ENCODE measurements at places on chromosomes 12 and 14.

DNA sequence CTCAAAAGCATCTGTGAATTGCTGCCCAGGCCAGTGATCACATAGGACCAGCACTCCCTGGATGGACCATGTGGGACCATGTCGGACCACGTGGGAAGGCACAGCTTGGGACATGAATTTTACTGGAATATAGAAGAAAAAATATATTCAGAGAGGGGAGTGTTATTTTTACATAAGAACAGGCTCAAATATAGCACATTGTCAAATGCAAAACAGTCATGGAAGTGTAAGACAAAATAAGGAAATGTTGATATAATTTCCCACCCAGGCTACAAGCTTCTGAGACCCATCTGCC, 68.3 kb downstream of the CMKLR1 start:
- DNase-seq, result no peak

- no peak for DNase-seq
These were observed 149.8 kb downstream of the PELI2 start for GRCh38 chr14:56268039-56268438.

GRCh38 chr12:32087306-32087705, 19.3 kb upstream of the BICD1 start:
- no peak for DNase-seq

DNA sequence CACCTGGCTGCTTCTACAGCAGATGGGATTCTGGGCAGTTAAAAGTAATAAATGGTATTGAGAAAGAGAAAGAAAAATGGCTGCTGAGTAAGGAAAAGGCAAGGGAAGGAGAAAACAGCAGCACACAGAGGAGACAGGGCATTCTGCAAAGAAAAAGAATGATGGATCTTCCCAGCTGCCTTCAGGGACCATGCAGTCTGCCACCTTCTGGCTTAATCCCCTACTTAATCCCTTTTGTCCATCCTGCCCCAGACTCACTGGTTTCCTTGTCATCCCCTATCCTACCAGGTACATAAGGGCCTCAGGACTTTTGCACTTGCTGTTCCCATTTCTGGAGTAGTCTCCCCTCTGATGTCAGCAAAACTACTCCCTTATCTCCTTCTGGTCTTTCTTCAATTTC, 107.6 kb downstream of the GAS2L3 start:
- DNase-seq, result no peak

DNA sequence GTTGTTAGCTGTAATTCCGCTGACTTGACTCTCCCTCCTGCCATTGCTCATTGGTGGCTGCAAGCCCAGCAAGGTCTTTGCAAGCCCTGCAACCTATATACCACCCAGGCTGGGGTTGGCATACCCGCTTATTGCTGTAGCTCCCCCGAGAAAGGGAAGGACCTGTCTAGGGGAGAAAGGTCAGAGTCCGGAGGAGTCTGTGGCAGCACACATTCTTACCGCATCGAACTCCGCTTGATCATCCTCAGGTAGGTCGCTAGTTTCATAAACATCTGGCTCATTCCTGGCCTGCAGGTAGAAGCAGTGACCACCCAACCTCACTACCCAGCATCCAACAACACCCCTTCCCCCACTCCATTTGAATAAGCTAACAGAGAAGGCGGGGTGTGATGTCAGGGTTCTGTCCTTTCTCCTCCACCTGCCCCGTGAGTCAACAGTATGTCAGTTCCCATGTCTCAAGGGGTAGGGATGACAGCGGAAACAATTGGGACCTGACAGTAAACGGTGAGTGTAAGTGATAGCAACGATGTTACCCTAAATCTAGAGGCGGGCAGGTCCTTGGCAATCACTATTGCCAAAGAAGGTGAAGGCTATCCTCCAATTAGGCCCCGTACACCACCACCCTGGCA, 1.1 kb downstream of the DCTN2 start:
- DNase-seq, result no peak

DNA sequence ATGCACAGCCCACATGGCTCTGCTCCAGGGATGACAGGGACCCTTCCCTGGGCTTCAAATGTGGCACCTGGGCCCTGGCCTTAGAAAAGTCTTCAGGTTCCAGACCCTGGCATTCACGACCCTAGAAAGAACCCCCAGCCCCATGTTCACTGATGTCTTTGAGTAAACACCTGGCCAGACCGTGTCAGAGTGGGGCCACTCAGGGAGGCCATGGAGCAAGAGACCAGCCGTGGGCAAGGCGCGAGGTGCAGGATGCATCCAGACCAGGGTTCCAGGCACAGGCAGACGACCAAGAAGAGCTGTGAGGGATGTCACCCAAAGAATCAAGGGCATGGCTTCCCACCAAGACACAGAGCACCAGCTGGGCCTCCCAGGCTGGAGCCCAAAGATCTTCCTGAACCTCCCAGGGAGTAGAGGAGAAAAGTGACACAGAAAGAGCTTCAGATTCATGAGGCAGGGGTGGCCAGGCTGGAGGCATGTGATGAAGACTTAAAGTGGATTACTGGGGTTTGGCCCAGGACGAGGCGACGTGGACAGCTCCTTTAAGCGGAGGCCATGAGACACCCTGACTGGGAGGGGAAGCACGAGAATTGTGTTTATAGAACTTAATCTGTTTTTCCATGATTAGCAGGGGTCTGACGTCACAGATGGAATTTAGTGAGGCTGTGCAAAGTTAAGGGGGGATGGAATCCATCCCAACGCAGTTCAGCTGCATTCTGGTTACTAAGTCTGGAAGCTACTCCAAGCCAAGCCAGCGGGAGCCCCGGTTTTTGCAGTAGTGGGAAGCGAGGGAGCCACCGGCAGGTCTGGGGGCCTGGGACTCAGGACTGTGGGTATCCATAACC, 61.6 kb downstream of the ARL6IP4 start:
- DNase-seq, result no peak
